ENCODE measurements at places on chromosomes 5 and 9.
A peak's percentile ranks its signal among the peaks of the same experiment; 100 is the strongest.

DNA sequence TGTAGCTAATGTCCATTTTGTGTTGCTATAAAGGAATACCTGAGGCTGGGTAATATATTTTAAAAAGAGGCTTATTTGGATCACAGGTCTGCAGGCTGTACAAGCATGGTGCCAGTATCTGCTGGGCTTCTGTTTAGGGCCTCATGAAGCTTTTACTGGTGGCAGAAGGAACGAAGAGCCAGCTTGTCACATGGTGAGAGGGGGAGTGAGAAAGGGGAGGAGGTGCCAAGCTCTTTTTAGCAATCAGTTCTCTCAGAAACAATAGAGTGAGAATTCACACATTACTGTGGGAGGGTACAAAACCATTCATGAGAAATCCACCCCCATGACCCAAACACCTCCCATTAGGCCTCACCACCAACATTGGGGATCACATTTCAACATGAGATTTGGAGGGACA lies 340.9 kb downstream of the RASEF start:
- DNase-seq: no peak

DNA sequence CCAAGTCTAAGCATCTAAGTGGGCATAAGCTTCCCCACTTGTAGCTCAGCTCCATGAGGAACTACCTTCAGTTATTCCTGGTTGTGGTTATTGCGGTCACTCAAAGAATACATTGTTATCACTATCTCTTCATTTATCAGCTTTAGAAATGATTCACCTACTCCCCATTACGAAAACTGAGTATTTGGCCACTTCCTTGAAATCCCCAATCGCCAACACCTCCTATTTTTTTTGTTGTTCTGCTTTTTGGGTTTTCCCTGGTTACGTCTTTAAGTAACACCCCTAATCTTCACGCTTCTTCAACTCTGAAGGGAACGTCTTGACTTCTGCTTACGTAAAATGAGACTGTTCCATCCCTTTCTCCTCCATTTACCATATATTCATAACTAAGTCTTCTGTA lies 20.7 kb downstream of the MAPK9 start:
- DNase-seq: no peak

- DNase-seq: no peak
Measured at GRCh38 chr9:131160416-131161112, 35.2 kb downstream of the NUP214 start.

GRCh38 chr5:150144246-150144801 lies 11.3 kb downstream of the PDGFRB start:
- no peak for DNase-seq

DNA sequence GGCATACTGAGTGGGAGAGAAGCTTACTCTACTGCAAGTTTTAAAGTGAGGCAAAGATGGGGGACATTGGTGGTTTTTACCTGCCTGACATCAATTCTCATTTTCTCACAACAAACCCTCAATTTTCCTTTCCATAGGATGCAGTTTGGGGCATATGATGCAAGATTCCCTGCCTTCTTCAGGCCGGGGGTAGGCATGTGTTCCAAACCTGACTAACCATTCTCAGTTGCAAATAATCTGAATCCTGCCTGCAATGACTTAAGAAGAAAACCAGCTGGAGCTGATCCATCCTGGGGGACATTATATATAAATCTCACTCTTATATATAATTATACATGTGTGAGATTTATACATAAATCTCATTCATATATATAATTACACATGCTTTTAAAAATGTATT lies 223.6 kb upstream of the EFNA5 start:
- DNase-seq: no peak

- DNase-seq: no peak
Measured at GRCh38 chr5:151198861-151199260, 25.0 kb downstream of the CCDC69 start.

DNA sequence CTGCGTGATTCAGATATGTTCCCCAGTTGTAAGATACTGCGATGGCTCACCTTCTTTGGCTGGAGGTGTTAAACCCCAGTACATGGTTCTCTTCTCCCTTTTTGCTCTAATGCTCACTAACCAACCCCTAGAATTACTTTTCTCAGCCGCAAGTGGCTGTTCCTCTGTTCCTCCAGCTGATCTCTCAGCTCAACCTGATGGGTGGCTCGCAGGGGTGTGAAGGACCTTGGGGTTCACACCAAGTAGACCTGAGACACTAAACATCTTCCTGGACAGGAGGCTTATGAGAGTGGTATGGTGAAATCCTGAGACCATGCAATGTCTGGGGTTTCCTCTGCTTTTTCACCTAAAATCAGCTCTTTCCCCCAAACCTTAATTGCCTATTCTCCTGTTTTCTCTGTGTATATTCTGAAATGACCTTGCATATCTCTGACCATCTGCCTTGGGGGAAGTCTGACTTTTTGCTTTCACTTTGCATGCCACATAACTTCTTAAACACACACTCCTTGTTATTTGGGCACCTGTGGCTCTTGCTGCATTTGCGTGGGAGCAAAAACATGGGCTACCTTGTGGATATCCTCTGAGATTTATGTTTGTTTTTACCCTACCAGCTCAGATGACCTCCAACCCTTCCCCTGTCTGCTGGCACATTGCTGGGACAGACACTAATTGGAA lies 15.9 kb upstream of the IFNA14 start:
- no peak for DNase-seq

DNA sequence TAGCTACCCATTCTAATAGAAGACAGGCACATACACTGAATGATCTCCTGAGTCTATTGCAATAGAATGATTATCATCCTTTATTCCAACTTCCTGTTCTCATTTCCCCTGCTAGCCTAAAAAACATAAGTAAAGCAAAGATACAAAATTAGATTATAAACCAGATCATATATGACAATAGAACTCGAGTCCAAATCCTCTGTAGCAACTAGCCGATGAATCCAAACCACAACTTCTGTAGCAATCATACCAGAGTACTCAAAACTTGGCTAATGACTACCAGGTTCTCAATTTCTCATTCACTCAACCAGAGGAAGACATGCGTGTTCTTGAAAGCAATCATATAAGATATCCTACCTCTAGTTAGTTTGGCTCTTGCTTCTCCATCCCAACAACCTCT lies 622.1 kb downstream of the PSAT1 start:
- DNase-seq: no peak

- DNase-seq: no peak
Measured at GRCh38 chr9:22342491-22343217, 104.0 kb upstream of the DMRTA1 start.

DNA sequence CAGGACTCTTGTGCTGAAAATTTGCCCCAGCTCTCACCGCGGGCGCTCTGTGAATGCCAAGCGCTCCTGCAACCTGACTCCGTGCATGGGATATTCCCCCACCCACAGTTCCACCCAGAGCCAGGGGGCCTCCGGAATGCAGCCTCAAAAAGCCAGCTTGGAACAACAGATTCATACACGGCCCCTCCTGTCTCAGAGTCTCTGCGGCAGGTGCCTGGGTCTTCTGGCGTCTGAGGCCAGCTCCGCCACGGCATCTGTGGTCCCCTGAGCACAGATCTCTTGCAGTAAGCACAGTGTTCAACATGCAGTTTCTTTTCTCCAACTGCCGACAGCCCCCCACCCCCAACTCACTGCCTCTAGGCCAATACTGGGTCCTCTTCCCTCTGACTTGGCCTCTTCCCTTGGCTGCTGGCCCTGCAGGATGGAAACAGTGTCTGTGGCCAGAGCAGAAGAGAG lies 355.7 kb upstream of the IRX2 start:
- no peak for DNase-seq

- no peak for DNase-seq
Measured at GRCh38 chr9:69746859-69747560, 12.8 kb downstream of the PTAR1 start.

GRCh38 chr9:127388037-127388855 lies 8.7 kb upstream of the SLC2A8 start:
- peak; percentile 86 for DNase-seq

- no peak for DNase-seq
Measured at GRCh38 chr9:108323615-108324014, 532.2 kb downstream of the ACTL7B start.

Data from activated CD4-positive, alpha-beta T cell treated with anti-CD3 and anti-CD28 coated beads for 48 hours (primary cell).